NCI-H460 (cell line): ENCODE measurements at places on chromosomes 12 and 14.

GRCh38 chr14:105398726-105399465, 558 bp downstream of the TEX22 start:
- no peak for DNase-seq

GRCh38 chr12:114500775-114501473, 95.0 kb upstream of the TBX5 start:
- DNase-seq: no peak

DNA sequence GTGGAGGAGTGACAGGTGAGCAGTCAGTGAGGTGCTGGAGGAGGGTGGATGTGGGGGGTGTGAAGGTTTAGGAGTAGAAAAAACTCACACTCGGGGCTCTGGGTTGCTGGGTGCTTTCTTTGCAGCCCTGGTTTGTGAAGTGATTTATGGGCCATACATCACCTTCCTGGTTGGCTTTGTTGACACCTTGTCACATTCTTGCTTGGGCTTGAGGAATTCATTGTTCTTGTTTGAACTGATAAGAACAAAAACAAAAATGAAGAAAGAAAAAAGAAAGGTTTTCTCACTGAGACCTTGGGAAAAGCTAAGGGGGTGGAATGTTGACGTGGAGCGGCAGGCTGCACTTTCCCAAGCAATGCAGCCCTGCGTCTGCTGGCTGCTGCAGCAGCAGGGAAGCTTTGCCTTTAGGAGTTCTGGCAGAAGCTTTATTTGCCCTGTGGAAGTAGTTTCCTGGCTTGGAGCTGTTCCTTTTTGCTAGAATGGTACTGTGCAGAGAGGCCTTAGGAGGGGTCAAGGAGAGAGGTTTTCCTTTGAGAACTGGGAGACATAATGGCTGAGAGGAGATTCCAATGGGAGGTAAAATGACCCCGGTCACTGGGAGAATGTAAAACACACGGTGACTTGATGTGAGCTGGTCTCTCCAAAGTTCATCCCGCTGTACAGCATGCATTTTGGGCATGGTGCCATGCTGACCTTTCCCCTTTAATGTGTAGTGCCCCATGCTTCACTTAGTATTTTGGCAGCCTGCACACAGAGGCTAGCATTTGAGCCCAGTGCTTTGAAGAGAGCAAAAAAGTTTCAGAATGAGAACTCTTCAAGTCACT, 52.8 kb downstream of the HMGA2 start:
- DNase-seq: no peak

- DNase-seq: no peak
These were observed 21.3 kb downstream of the PRKD1 start for GRCh38 chr14:29906256-29906870.

DNA sequence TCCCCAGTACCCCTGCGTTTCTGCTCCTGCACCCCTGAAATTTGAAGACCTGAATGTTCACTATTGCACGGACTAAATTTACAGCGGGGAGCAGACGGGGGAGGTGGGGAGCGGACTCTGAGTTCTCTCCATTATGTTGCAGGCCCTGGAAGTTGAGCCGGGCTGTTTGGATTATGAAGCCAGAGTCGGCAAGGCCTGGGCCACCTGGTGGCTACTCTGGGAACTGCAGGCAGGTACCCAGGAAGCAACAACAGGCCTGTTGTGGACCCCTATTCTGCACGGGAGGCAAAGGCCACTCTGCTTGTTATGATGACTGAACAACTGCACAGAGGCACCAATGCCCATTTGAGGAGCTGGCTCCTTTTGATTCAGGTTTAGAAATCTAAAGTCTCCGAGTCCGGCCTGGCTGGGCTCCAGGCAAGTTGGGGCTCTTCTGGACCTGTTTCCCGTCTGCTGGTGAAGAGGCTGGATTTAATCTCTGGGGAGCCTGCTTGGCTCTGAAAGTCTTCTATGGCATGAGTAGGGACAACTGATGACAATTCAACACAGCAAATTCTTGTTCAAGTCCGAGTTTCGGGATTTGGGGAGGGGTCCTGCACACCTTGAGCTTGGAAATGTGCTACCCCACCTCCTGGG, 34.1 kb upstream of the FAM181A start:
- peak; percentile 52 for DNase-seq

DNA sequence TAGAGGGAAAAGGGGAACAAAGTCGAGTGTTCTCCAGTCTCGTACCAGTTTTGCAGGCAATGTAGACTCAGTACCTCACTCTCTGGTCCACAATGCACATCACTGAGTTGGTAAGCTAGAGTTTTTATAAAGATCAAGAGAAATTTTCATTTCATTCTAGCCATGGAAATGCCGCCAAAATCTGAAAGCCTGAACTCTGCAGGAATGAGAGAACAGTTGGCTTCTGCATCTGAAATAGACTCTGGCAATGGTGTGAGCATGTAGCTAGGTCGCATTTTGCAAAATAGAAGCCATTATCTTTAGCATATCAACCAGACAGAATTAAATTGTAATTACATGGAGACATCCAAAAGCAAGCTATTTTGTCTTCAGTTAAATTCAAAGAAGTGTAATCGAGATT, 381.0 kb downstream of the NOVA1 start:
- DNase-seq: no peak

GRCh38 chr14:99727096-99727870, 43.2 kb downstream of the CYP46A1 start:
- no peak for DNase-seq

- DNase-seq: no peak
These were observed 48.5 kb downstream of the CHST11 start for GRCh38 chr12:104505095-104505818.

DNA sequence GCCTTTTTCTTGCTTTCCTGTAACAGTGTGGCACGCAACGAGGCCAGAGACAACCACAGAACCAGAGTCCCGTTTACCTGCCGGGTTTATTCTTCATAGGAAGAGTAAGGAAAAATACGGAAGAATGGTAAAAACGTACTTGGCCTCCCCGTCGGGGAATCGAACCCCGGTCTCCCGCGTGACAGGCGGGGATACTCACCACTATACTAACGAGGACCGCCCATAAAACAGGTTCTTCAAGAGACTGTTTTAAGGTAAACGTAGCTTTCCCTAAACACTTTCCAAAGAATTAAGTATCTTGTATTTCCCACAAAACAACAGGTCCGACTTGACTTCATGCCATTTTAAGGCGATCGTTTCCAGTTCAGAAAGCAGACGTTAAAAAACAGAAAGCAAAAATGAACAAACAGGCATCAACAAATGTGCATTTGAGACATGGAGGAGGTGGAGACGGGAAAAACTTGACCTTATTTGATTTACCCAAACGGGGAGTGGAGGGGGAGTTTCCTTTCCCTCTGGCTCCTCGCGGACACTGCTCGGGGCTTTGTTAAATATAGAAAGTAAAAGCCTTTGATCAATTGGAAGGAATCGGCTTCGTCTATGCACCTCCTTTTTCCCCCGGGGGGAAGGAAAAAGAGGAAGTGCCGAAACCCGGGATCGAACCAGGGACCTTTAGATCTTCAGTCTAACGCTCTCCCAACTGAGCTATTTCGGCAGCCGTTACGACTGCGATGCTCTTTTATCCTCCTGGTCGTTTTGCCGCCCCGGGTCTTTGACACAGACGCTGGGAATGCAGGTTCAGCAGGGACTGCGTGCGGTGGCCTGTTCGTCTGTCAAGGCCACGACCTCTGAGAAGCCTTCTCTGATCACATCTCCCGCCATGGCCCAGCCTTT, 13.0 kb upstream of the UBC start:
- peak; percentile 92 for DNase-seq

GRCh38 chr14:34257505-34257904, 204.5 kb downstream of the SPTSSA start:
- no peak for DNase-seq

GRCh38 chr12:121800694-121801594, 2.9 kb upstream of the SETD1B start:
- DNase-seq: peak; percentile 72

DNA sequence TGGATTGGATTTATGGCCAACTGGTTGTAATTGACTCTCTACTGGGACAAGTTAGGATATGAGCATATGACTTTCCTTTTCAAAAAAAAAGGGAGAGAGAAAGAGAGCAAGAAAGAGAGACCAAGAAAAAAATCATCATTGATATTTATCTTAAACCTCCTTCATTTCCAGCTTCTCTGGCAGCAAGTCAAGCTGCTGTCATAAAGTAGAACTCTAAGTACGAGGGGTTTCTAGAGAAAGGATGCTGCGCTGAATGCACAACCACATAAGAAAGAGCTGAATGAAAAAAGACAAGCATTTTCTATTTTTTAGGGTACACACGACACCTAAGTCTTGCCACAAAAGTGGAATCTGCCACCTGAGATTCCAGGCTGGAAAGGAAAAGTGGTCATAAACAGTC, 182.6 kb downstream of the SLC25A21 start:
- no peak for DNase-seq

GRCh38 chr12:116295327-116296263, 18.1 kb upstream of the MED13L start:
- DNase-seq: no peak

DNA sequence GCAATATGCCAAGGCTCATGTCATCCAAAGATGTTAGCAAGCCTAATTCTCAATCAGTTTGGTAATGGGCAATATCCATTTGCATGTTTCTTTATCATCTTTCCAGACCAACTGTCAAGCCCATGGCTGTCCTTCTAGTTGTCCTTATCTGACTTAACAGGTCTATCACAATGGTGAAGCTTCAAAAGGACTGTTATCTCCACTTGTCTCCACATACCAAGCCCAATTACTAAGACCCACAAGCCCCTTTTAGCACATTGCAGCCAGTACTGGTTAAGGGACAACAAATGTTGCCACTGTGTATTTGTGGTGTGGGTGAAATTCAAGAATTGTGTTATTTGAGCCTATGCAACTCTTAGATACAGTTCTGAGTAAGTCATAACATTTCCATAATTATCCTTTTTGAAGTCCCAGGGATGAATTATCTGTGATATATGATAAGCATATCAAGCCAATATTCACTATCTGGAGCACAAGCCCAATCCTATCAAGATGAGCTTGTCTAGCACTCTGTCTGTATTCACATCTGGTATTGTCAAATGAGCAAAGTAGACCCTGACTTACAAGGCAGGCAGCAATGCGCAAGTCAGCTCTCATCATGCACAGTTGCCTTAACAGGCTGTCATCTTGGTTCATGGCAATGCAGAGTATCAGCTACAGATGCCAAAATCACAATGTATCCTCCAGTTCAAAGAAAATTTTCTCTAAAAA, 19.3 kb upstream of the ST8SIA1 start:
- DNase-seq: no peak

GRCh38 chr12:3929875-3930615, 56.8 kb upstream of the PARP11 start:
- DNase-seq: no peak

DNA sequence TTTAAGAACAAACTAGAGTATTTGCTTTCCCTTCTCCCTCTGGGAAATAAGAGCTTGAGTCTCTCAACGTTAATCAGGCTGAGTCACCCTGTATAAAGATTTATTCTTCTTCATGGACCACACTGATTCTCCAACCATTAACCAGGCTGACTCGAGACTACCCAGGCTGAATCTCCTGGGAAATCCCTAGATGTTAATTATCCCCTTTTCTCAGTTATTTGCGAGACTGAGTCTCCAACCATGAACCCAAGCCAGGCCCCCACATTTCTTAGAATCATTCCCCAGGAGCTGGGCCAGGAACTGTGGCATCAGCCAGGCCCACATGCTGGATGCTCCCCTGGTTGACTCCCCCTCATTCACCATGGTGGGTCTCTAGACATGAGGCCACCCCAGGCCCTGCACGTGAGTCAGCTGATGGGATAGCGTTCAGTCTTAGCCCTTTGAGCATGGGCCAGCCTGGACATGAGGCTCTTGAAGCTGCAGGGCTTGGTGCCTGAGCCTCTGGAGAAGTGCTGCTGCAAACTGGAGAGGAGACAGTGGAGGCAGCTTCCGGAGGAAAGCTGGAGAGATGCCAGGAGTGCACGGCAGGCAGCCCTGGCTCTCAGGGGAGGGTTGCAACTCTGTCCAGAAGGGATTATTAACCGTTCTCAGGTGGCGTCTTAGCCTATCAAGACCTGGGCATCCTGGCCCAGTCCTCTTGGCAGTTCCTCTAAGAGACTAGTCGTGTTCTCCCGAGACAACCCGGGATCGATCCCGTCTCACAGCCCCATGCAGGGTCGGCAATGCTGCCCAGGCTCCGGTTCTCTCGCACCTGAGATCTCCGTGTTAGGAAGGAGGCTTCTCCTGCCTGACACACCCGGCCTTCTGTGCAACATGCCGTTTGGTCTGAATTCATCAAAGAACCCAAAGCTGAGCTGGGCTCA, 296.6 kb downstream of the ADGRD1 start:
- DNase-seq: no peak

- no peak for DNase-seq
These were observed at the start of gene FOXJ2 for GRCh38 chr12:8032242-8033152. Gene FOXJ2, plus strand, starts transcription at chr12:8032716. Its CDS starts 7,117 bp downstream, at chr12:8039833.

GRCh38 chr14:64493455-64493854, 10.2 kb downstream of the ZBTB25 start:
- DNase-seq: no peak

GRCh38 chr12:98022961-98023360, 492.4 kb upstream of the TMPO start:
- DNase-seq: no peak

- DNase-seq: no peak
These were observed 142.4 kb downstream of the CAND1 start for GRCh38 chr12:67411562-67411961.

- DNase-seq: no peak
These were observed 189.5 kb downstream of the PHLDA1 start for GRCh38 chr12:75842090-75842489.

DNA sequence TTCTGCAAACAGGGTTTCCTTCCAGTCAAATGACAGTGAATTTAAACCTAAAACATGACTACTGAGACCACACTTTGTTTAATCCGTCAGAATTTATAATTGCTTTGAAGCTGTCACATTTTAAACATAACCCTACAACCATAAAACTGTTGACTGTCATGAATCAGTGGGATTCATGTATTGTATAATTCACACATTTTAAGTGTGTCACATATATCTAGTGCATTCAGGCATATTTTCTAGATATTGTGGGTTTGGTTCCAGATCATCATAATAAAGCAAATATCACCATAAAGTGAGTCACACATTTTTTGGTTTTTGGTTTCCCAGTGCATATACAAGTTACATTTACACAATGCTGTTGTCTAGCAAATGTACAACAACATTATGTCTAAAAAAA, 304.4 kb downstream of the TMEM132D start:
- no peak for DNase-seq

DNA sequence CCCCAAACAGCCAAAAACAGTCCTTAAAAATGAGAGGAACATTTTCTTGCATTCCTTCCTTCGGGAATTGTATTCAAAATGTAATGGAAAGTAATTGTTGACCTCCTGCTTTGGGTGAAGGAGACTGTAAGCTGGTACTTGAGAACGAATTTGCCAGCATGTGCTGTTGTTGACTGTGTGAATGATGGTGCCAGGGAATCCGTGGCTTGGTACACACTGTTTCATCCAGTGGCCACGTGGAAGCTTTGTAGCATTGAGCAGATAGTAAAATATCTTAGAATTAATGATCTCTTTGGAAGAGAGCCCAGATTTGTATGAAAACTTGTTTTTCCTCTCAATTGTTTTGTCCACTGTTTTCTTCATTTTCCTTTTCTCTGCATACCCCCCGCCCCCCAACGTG, 1.7 kb downstream of the ASCL4 start:
- DNase-seq: no peak

GRCh38 chr14:65281991-65282895, 130.3 kb upstream of the FUT8 start:
- no peak for DNase-seq

- DNase-seq: no peak
These were observed 1.9 kb upstream of the CIROP start for GRCh38 chr14:23106747-23107045.
